ENCODE measurements at places on chromosomes 4 and X. TPM values are rescaled to one million over a fixed set of nuclear protein-coding genes. Genes with fewer than 3 reads are reported as not detected.

- DNase-seq = no peak
These were observed 48.1 kb downstream of the RHOXF2B start for GRCh38 chrX:120029354-120029753.

GRCh38 chr4:183130328-183131155 lies 31.5 kb downstream of the WWC2 start:
- DNase-seq = peak; percentile 77

The RPL39 gene
- polyA plus RNA-seq = 3,082 TPM

DNA sequence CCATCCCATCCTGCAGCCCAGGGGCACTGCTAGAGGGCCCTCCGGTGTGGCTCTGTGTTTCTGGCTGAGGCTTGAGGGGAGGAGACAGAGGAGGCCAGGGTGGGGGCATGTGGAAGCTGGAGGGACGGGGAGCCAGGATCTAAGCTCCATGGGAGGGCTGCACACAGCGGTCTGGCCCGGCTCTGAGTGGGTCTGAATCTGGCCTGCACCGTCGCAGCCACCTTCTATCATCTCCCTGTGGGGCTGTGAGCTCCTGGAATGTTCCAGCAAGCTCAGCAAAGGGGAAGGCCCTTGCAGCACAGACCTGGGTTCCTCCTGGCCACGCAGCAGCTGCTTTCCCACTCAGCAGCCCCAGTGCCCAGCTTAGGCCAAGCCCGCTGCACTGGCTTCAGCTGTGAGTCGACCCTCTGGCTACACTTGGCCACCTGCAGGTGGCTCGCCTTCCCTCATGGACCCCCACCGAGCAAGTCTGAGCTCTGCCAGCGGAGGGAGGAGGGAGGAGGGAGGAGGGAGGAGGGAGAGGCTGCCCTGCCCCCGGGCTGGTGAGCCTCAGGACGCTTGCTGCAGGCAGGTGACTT lies 5.3 kb downstream of the NKX1-1 start:
- DNase-seq = no peak

GRCh38 chr4:104870495-104871233 lies 276.0 kb upstream of the TET2 start:
- no peak for DNase-seq

- DNase-seq = peak; percentile 21
These were observed 12.2 kb downstream of the TRPC3 start for GRCh38 chr4:121939690-121940089.

DNA sequence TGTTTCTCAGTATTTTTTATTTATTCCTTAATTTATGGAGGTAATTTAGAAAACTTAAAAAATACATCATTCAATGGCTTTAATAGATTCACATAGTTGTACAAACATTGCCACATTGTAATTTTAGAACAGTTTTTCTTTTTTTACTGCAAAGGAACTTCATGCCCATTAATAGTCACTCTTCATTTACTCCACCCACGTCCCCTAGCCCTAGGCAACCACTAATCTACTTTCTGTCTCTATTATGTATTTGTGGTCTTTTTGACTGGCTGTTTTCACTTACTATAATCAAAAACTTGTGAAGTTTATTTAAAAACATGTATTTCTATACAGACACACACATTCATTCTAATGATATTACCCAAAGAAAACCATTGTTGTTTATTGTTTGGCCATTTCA lies 664.8 kb downstream of the GRID2 start:
- no peak for DNase-seq

DNA sequence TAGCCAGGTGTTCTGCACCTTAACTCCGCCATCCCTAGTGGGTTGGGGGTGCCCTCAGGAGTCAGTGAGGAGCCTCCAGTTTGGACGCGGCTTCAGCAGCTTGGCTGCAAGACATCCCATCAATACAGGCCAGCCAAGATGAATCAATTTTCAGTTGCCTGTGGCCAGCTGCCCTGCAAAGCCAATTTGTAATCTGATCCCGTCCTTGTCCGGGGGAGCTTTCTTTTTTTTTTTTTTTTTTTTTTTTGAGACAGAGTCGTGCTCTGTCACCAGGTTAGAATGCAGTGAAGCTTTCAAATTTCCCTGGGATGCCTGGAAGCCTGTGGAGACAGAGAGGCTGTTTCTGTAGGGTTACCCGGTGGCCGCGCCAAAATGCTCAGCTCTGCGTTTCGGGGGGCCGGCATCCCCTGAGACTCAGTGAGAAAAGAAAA lies 192.5 kb downstream of the ASMT start:
- no peak for DNase-seq

GRCh38 chr4:6896035-6896434 lies 13.6 kb upstream of the TBC1D14 start:
- no peak for DNase-seq

The GSX2 gene
- not detected for polyA plus RNA-seq

- DNase-seq = no peak
These were observed 185.6 kb downstream of the RAP1GDS1 start for GRCh38 chr4:98446499-98447375.

The GABRG1 gene
- not detected for polyA plus RNA-seq

DNA sequence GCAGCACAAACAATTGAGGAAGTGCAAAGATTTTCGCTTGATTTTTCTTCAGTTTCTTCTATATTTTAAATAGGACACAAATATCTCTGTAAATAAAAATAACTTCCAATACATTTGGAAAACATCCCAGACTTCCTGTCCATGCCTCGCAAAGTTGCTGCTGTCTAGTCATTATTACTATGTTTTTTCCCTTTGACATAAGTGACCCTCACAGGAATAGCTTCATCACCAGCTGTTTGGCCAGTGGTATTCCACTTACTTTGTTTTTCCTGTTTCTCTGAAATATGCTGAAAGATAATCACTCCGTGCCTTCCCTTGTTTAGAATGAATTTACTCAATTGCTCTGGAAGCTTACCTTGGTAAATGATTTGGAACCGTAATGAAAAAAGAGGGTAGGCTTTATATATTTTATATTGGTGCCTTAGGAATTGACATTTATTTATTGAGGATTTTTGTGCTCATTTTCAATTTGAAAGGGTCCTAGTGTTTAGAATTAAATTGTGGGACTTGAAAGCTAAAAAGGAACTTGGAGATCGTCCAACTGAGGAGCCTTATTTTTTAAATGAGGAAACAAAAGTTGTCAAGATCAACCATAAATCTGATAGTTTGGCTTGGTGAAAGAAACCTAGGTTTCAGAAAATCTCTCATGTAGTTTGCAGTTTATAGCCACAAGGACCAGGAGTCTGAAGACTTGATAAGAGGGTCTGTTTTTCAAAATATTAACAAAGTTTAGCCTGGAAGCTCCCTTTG lies 65.6 kb downstream of the CDKL5 start:
- DNase-seq = no peak

The DDIT4L gene
- 0.36 TPM for polyA plus RNA-seq

DNA sequence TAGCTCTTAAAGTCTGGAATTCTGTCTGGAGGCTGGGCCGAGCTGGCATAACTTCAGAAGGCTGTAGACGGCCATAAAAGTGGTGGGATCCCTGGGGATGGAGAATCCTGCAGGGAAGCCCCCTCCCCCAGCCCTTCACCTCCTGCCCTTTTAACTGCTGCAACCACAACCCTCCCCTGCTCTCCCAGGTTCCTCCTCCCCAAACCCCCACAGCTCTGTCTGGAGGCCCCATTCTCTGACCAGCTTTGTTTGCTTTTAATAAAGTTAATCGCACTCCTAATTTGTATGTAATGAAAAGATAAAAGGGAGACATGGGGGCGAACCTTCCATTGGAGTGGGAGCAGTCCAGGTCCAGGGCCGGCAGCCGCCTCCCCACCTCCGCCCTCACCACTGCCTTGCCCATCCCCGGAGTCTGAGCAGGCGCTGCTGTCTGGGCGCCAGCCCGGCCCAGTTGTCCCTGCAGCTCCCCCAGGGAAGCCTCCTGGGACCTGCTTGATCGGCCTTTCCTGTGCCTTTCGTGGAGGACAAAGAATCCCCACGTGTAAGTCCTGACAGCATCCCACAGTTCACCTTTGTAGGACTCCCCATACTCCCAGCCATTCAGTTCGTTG lies 84.3 kb downstream of the PJA1 start:
- no peak for DNase-seq

DNA sequence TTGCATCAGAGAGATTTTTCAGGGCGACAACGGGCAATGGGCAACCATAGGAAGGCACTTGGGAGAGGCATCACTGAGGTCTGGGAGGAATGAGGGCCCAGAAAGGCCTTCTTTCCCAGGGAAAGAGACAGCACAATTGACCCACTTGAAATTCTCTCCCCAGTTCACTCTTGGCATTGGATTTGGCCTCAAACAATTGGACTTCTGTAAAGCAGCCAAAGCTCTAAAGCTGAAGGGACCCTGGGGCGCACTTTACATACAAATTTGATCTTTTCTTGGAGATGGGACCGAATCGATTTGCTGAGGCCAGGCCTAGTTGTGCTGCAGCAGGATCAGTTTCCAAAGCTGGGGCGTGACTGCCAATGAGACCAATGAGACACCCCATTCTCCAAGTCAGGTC lies 3.2 kb downstream of the ARHGAP36 start:
- no peak for DNase-seq

GRCh38 chr4:155903453-155903852 lies at the start of gene TDO2:
TDO2 (plus strand) TSS chr4:155903696; CDS start chr4:155903759, 63 bp downstream.
- DNase-seq = no peak

The DSPP gene
- polyA plus RNA-seq = not detected

The BEX1 gene
- 12.7 TPM for polyA plus RNA-seq

The TMSB15A gene
- polyA plus RNA-seq = 0.12 TPM

The IL2 gene
- not detected for polyA plus RNA-seq

- no peak for DNase-seq
These were observed 86.5 kb upstream of the PRPS2 start for GRCh38 chrX:12704706-12705105.

- DNase-seq = no peak
These were observed 21.4 kb upstream of the SCRG1 start for GRCh38 chr4:173420324-173420752.

The SOX3 gene
- not detected for polyA plus RNA-seq

The ETNPPL gene
- polyA plus RNA-seq = 5.6 TPM

GRCh38 chr4:138451276-138451663 lies 209.1 kb upstream of the SLC7A11 start:
- DNase-seq = no peak

The TMEM156 gene
- 0.06 TPM for polyA plus RNA-seq

GRCh38 chrX:108209006-108209554 lies 117.5 kb downstream of the ATG4A start:
- DNase-seq = no peak

DNA sequence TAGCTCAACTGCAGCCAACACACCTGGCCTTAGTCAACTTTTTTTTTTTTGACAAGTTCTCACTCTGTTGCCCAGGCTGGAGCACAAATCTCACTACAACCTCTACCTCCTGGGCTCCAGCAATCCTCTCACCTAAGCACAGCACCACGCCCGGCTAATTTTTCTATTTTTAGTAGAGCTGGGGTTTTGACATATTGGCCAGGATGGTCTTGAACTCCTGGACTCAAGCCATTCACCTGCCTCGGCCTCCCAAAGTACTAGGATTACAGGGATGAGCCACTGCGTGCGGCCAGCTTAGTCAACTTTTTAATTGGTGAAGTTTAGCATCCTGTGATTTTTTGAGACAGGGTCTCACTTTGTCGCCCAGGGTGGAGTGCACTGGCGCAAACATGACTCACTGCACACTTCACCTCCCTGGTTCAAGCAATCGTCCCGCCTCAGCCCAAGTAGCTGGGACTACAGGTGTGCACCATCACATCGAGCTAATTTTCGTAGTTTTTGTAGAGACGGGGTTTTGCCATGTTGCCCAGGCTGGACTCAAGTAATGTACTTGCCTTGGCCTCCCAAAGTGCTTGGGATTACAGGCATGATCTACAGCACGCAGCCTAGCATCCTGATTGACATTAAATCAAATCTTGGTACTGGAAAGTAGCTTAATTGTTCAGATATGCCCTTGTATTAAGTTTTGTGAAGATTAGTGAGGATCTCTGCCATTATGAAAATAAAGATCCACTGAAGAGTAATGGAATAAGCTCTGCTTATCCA lies 8.3 kb downstream of the HNRNPDL start:
- DNase-seq = no peak

The SUPT20HL1 gene
- polyA plus RNA-seq = not detected

DNA sequence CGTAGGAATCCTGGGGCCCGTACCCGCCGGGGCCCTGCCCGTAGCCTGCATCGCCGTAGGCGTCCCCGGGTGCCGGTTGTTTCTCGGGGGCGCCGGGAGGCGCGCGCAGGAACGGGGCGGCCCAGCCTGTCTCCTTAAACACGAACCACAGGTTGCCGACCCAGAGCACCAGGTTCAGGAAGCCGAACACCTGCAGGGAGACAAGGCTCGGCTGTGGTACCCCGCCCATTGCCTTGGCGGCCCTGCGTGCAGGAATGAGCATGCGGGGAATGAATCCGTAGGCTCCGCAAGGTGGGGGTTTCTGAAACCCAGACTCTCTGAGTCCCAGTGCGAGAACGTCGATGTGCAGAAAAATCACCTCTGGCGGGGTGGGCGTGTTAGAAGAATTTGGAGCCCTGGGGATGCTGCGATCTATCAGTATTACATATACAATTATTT lies 5.4 kb upstream of the PRICKLE3 start:
- DNase-seq = no peak

- no peak for DNase-seq
These were observed 83.0 kb upstream of the IL13RA1 start for GRCh38 chrX:118644378-118644777.

The APLN gene
- 3.6 TPM for polyA plus RNA-seq

DNA sequence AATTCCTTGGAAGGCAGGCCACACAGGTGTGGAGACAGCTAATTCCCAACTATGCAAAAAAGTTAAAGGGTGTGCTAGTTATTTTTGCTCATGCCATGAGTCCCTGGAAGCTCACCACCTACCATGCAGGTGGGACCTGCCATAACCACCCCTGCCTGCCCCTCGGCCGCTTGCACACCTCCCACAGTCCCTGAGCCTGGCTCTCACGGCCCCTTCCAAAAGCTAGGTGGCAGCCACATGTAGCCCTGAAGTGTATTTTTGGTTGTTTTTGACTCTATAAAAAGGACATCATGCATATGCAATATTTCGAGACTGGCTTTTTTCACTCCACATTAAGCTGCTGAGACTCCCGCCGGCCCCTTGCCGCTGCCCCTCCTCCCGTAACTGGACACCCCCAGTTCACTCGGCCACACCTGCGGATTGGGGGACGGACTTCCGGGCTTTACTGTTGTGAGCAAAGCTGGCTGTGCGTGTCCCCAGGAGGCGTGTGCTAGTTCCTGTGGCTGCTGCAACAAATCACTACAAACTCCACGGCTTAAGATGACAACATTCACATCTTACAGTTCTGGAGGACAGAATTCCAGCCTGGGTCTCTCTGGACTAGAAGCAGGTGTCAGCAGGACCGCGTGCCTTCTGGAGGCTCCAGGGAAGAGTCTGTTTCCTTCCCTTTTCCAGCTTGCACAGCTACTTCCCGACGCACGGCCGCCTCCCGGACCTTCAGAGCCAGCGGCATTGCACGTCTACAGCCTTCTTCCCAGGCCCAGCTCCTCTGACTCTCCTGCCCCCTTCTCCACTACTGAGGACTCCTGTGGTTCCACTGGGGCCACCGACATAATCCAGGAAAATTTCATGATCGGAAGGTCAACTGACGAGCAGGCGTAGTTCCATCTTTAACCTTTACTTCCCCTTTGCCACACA lies 24.8 kb downstream of the ZFYVE28 start:
- no peak for DNase-seq

The ODAM gene
- not detected for polyA plus RNA-seq

The SCML2 gene
- polyA plus RNA-seq = 1.2 TPM

The PRR32 gene
- polyA plus RNA-seq = 0.07 TPM
